ENCODE measurements at places on chromosomes 4 and X.

GRCh38 chr4:177287255-177287654, 22.4 kb upstream of the NEIL3 start:
- DNase-seq = no peak

DNA sequence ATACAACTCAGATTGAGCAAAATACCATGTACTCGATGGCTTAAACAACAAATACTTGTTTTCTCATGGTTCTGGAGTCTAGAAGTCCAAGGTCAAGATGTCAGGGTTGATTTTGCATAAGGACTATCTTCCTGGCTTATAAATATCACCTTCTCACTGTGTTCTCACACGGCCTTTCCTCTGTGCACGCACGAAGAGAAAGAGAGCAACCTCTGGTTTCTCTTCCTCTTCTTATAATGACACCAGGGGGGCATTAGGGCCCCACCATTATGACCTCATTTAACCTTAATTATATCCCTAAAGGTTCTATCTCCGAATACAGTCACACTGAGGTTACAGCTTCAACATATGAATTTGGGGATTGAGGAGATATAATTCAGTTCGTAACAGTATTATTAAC, 504.0 kb downstream of the MAGEE1 start:
- DNase-seq = no peak

- DNase-seq = no peak
Measured at GRCh38 chr4:150067859-150068258, 10.4 kb upstream of the DCLK2 start.

DNA sequence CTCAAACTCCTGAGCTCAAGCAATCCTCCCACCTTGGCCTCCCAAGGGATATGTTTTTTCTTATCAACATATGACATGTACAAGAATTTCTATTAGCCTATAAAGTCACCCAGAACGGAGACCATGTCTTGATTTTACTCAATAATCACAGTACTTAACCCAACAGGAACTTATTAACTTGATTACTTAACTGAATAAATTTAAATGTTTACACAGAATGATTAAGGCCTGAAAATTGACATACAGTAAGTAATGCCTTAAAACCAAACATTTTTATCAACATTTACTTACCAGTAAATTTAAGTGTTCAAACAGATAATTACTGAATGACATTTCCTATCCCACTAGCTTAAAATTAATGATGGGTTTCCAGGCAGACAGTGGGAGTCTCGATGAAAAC, 25.4 kb downstream of the EIF4E start:
- no peak for DNase-seq

GRCh38 chr4:142354794-142355420, 491.2 kb downstream of the INPP4B start:
- peak; percentile 76 for DNase-seq

DNA sequence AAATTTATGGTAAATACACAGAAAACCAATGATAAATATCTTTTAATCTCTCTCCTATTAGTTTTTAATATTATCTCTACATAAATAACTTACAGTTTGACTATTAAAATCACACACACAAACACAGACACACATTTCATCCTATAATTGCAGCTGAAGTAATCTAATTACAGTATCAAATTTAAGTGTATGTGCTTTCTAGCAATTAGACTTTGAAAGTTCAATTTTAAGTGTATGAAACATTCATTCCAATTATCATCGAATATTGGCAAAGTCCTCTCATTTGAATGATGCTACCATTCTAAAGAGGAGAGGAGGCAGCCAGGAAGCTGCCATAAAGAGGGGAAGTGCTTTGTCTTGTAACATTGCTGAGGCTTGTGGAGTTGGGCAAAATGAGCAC, 221.2 kb upstream of the PABPC4L start:
- no peak for DNase-seq

DNA sequence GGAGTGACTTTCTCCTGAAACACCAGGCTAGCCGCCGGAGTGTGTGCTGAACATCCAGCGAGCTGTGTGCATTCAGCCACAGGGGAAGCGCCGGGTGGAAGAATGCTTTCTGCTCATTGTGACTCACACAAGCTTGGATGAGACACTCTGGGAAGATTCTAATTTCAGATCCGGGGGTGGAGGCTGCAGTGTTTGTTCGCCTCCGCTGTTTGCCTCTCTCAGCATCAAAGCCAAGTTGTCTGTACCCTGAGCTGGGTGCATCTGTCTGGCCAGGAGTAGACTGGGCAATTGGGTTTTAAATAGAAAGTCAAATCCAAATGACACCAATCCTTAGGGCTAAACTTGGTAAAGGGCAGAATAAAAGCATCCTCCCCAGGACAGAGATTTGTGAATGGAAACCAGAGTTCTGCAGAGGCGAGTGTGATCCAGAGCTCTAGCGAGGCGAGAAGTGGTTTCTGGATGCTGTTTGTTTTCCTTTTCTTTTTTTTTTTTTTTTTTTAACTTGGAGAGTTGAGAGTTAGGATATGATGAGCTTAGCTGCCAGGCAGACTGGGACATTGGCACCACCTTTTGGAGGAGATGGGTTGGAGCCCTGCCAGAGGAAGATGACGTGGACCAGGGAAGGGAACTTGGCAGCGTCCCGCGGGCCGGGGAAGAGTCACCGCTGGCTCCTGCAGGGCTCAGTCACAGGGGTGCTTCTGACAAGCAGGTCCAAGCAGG, 196.0 kb upstream of the PSAPL1 start:
- DNase-seq = no peak

GRCh38 chrX:13364230-13364857, 44.5 kb upstream of the ATXN3L start:
- no peak for DNase-seq

- no peak for DNase-seq
Measured at GRCh38 chr4:36024901-36025660, 219.2 kb downstream of the ARAP2 start.

DNA sequence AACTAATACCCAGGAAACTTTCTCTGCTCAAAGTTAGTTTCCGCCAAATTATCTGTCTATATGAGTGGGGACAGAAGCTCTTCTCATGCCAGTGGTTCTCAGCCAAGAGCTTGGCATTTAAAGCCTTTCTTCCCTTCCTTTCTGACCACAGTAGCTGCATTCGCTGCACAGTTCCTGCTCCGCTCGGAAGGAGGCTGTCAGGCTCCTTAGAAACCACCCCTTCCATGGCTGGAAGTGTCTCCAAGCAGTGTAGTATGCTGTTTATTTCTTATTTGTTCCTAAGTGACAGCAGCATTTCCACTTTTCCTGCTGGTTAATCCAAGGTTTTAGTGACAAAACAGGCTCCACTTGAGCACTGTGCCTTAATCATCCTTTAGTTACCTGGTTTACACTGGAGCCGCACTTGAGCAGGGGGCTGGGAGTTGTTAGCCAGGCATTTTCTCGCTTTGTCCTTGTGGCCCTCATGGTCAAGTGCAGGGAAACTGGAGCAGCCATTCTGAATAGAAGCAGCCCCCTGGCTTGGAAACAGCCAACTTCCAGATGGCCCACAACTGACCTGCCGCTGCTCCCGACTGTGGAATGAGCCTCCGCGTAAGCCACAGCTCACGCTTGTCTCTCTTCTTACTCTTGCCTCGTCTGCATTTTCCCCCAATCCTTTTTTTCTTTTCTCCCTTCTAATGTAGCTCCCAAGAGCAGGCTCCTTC, 739.4 kb upstream of the TENM3 start:
- DNase-seq = no peak

GRCh38 chr4:181684310-181684709, 558.9 kb upstream of the TENM3 start:
- no peak for DNase-seq

DNA sequence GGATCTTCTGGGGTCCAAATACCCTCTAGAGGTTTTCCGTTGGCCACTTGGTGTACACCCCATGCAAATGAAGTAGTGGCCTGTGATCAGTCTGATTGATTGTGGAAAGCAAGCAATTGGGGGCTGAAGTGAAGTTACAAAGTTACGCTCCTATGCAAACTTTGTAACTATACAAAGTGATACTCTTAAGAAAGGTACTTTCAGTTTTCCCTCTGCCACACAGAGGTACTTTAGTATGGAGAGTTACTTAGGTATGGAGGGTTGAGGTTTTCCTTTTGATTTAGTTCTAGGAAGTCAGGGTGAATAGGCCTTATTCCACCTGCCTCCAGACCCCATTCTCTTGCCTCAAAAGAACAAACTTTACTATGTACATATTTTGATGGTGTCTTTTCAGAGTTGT, 28.7 kb downstream of the STAG2 start:
- DNase-seq = no peak

DNA sequence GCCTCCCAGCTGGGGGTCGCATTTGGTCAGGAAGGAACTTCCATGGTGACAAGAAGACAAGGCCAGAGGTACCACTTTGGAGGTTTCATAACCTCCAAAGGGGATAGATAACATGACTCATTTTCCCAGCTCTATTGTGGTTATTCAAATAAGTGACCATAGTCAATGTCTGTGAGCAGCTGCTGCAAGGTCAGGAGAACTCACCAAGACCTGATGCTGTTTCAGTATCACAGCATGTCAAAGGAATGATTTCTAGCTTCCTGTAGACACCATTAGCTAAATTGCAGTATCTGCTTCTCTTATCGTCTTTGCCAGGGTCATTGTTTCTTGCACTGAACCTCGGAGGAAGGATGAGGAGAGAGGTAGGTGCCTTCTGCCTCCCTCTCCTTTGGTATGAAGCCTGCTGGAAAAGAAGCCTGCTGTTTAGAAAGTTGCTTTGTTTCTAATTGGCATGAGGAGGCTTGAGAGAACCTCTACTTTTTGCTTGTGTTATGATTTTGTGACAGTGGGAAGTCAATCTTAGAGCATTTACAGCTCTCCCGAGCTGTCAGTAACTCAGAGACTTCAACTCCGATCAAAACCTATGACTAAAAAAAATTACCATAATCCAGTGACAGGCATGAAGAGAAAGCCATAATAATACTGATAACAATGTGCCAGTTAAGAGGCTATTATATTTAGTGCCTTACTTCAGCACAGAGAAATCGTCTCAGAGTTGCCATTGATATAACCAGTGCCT, 38.0 kb upstream of the GATB start:
- no peak for DNase-seq

DNA sequence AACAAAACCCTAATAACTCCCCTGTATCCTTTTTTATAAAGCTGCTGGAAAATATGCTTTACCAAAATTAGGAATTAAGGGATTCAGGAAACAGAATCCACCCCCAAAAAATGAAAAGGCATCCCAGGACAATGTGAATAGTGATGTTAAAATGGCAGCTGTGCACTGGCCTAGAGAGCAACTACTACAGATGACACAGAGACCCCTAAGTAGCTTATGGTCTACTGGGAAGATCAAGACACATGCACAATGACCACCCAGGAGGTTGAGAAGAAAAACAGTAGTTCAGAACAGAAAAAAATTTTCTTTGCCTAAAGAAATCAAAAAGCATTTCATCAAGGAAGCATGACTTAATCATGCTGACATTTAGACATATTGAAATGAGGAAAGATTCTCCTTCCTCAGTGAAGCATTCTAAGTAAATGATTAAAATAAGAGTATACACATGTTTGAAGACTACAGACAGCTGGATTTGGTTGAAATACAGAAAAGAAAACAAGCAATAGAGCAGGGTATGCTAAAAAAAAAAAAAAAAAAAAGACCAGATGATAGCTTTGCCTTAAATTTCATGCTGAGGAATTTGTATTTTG, 117.3 kb downstream of the WDFY3 start:
- DNase-seq = no peak

DNA sequence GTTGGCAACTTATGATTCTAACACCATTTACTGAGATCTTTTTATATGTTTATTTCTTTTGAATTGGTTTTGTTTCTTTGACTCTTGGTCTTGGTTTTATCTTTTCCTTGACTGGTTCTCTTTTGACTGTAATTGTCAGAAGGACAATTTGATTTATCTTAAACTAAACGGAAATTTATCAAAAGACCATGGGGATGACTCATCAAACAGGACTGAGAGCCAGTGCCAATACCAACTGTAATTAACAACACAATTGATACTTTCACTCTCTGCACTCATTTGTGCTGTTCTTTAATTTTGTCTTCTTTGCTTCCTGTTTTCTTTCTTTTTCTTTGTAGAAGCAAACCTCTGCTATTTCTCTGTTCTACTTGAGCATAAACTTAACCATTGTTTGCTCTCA, 776.8 kb downstream of the CCSER1 start:
- DNase-seq = no peak

DNA sequence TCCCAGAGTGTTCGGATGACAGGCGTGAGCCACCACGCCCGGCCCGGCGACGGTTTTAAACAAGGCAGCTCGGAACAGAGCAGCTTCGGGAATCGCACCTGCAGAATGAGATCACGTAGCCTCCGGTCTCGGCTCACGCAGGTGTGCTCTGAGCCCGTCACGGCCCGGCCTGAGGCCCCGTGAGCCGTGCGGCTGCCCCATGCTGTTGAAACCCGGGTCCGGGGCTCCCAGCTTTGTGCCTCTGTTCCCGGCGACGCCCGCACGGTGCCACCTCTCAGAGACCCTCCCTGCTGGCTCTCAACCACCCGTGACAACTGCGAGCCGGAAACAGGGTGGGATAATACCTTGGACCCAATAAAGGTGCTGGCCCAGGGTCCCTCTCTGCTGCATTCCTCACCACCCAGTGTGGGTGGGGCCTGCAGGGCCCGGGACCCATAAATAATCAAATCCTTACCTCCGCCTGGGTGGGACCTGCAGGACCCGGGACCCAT, 13.4 kb upstream of the PLCXD1 start:
- DNase-seq = no peak

DNA sequence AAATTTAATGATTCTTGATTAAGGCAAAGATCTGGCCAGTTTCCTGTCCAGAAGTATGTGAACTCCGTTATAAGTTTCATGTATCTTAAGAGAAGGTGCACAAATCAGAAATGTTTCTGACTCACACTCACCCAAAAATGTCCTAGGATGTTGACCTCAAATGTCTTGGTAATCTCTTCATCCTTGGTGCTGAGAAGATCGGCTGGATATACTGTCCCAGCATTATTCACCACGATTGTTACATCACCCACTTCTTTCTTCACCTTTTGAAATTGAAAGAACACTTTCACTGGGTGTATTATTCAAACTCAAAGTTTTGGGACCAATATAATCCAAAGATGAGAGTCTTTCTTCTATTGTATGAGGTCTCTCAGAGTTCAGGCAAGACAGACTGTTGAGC, 5.7 kb downstream of the HSD17B13 start:
- DNase-seq = no peak

GRCh38 chr4:41792166-41792565, 43.6 kb upstream of the PHOX2B start:
- no peak for DNase-seq

DNA sequence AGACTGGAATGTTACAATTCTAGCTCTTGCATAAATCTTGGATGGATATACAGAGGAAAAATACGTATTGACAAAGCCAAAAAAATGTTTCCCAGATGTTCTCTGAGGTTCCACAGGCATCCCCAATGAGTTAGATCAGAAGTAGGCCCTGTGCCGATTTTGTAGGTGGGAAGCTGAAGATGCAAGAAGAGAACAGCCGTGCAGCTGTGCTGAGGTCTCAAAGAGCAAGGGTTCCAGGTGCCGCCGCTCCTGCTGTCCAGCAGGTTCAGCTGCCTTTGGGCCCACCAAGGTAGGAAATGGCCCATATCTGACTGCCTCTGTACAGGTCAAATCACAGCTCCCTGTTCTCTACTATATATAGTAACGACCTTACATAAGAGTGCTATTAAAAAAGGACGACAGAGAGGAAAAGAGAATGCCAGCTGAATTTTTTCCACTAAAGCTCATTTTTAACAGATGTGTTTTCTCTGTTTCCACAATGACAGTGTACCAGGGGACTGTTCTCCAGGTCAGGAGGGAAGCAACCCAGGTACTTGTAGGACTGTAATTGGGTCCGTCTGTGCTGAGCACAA, 155.6 kb downstream of the CBR4 start:
- DNase-seq = no peak

All from CD4-positive, alpha-beta T cell treated with Interferon alpha-2 for 1 hour (primary cell).